Left ventricle myocardium superior (tissue), 1 donor: ENCODE measurements at places on chromosomes 1 and 21.

- no peak for DNase-seq
Measured at GRCh38 chr21:31064803-31065202, 26.5 kb upstream of the KRTAP19-8 start.

DNA sequence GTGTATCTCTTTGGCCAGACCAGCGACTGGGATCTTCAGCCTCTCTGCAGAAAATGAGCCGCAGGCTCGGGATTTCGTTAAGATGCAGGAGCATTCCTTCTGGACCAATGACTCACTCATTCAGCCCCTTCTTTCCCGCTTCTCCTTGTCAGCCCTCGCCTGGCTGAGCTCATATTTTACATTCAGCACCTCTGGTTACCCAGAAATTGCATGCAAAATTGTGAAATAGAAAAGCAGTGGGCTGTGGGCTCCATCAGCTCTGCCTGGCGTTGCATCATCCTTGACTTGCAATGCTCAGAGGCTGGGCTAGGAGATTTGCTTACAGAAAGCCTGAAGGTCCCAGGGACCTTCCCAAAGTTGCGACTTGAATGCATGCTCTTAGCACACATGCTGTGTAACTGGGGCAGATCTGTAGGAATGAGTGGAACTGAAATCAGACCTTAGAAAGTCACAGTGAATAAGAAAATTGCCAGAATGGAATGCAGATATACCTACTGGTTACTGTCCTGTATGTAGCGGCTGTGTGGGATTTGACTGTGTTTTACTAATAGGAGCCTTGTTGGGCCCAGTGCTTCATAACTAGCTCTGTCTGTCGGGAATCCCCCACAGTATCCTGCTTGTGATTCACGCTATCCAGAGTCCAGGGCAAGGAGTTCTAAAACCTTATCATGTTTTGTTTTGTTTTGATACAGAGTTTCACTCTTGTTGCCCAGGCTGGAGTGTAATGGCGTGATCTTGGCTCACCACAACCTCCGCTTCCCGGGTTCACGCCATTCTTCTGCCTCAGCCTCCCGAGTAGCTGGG is 444.8 kb downstream of the KIF26B start:
- DNase-seq: peak; percentile 37

DNA sequence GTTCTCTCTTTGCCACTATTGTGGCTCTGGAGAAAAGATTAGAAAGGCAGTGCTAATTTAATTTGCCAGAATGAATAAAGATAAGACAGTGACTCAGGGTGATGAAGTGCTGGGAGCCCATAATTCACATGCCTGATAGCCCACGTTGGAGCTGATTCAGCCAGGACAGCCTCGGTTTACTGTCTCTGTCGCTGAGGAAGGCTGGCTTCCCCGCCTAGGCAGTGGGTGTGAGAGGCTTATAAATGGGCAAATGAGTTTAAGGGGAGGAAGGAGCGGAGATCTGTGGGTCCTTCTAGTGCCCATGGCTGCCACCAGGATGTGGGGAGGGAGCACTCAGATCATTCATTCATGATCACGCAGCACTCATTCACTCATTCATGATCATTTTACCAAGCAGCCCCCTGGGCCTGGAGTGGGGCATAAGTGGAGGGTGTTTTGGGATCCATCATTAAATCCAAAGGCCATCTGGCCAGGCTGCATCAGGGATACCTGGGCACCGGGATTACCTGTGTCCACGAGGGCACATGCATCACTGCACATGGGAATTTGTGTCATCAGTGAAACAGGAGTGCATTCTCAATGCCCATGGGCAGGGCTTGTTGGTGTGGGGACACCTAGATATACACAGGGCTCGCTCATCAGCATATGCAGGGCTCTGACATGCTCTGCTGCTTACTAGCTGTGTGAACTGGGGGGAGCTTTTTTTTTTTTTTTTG is 315.4 kb downstream of the MATN1 start:
- no peak for DNase-seq

DNA sequence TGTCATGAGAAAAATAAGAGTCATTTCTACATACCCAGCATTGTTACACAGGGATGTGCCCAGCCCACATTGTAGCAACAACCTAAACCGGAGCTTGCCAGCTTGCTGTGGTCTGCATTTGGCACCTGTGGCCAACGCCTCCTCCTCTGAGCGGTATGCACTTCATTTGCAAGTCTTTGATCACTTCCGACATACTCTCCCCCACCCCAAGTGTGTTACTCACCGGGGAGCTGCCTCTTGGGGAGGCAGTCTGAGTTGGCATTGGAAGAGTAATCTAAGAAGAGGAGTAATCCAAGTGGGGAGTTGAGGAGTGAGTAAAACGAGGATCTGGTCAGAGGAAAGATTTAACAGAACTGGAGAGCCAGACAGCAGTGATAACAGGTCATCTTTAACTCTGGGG is 3.8 kb downstream of the BCL9 start:
- DNase-seq: no peak

- DNase-seq: peak; percentile 77
Measured at GRCh38 chr1:33086384-33086850, 5.5 kb downstream of the AZIN2 start.

- no peak for DNase-seq
Measured at GRCh38 chr1:159869607-159870006, 7.2 kb upstream of the VSIG8 start.

DNA sequence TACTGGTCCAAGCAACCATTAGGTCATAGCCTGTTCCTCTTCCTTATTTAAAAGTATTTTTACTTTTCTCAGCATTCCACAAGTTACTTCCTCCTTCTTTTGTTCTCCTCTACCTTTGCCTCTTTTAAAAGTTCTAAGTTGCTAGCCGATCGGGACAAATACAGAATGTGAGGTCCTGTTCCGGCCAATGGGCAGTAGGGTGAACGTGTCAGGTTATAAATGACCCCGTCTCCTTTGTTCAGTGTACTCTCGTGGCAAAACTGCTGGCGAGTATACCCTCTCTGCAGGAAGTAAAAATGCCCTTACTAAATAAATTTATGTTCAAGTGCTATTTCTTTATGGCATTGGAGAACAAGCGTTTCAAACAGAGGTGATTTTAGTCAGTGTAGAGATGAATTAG is 2.5 kb downstream of the ADCY10 start:
- no peak for DNase-seq

- DNase-seq: no peak
Measured at GRCh38 chr1:197424380-197424779, 156.3 kb downstream of the CRB1 start.

GRCh38 chr1:212595787-212596714 is 12.5 kb upstream of the ATF3 start:
- no peak for DNase-seq

DNA sequence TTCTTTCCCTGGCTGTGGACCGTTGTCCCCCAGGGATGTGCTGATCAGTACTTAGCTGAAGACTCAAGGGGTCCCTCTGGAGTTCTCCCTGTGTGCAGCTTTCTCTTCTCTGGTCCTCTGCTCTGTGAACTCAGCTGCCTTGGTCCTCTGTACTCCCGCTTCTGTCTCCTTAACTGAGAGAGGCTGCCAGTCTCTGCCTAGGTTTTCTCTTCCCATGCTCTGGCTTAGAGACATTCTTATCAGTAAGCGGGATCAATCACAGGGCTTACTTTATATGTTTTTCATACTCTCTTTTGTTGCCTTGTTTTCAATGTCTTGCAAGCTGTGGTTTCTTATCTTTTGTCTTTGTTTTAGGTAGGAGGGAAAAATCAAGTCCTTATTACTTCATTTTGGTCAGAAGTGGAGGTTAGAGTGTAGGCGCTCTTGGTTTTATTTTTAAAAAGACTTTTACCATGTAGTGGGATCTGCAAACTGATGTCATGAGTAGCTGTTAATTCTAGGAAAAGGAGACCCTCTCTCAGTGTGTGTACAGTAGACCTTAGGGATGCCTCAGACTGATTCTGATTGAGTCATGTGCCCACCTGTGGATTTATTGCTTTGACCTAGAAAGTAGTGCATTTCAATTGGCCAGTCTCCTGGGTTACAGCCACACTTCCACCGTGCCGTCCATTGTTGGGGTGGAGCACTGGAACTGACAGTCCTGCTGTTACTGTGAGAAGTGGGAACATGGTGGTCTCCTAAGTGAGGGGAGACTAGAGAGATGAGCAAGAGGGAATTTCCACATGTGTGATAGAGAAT is 46.6 kb downstream of the TTC3 start:
- DNase-seq: no peak

- no peak for DNase-seq
Measured at GRCh38 chr1:44636688-44637598, 37.3 kb downstream of the TMEM53 start.

- no peak for DNase-seq
Measured at GRCh38 chr1:104706631-104707147, 957.0 kb downstream of the AMY1C start.

GRCh38 chr1:118636004-118636403 is 352.1 kb downstream of the TBX15 start:
- no peak for DNase-seq

GRCh38 chr1:53024117-53024516 is 37.9 kb upstream of the PODN start:
- no peak for DNase-seq

DNA sequence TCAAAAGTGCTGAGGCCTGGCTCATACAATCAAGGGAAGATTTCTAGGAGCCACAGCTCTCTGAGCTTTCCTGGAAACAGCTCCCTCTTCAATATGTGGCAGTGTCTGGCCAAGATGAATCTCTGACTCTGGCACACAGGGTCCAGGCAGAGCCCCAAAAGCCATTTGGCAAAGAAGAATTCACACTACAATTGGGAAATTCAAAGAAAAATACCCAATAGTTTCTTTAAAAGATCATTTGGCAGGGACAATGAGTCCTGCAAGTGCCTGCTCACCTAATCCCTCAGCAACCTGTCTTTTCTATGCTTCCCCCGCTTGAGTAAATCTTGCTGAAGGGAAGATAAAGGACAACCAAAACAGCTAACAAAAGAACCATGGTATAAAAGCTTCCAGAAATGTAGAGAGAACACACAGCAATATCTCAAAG is 124.6 kb downstream of the TGFBR3 start:
- no peak for DNase-seq

GRCh38 chr1:16189003-16189402 is 23.4 kb downstream of the ARHGEF19 start:
- DNase-seq: no peak

GRCh38 chr1:155006601-155007101 is 4.0 kb downstream of the ZBTB7B start:
- peak; percentile 31 for DNase-seq

DNA sequence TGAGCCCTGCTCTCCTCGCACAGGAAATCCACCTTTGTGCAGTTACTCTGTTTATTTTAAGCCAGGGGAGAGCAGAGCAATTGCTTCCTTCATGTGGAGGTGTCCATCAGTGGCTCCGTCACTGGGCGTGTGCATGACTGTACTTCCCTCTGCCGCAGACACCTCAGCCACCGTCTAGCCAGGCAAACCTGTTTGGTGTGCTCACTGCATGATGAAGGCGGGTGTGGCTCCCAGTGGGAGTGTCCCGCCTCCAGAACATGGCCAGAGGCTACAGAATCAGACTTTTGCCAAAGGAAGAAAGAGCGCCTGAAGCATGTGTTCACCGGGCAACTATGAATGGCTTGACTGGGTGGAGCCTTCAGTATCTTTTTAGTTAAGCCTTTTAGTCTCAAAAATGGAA is 26.1 kb upstream of the LAMC2 start:
- DNase-seq: no peak

DNA sequence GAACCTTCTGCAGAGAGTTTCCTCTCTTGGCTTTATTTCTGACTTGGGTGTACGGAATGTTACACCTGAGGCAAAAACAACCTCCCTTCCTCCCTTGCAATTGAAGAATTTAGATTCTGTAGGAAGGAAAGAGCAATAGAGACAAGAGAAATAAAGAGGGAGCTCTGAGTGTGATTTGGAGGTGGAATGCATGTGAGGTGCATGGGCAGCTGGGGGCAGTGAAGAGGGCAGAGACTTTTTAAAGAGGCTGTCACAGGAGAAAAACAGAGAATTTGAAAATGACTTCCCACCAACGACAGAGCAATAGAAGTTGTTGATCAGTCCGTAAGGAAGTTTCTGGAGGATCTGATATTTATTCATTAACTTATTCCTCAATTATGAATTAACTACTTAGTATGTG is 172.0 kb upstream of the B3GALT2 start:
- DNase-seq: no peak

DNA sequence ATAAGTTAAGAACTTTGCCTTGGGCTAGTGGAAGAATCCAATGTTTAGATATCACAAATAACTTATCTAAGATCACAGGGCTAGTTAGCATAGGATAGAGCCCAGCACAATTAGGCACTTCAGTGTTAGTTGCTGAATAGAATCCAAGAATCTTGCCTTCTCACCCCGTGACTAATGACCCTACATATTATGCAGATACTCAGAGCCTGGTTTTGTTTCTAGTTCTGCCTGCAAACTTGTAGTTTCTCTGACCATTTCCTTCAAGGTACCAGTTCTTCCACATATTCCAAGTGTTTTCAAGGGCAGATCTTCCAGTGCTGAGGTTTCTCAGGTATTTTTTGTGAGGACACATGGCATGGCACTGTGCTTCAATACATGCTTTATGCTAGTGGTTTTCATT is 239.3 kb downstream of the KCNK2 start:
- DNase-seq: no peak

DNA sequence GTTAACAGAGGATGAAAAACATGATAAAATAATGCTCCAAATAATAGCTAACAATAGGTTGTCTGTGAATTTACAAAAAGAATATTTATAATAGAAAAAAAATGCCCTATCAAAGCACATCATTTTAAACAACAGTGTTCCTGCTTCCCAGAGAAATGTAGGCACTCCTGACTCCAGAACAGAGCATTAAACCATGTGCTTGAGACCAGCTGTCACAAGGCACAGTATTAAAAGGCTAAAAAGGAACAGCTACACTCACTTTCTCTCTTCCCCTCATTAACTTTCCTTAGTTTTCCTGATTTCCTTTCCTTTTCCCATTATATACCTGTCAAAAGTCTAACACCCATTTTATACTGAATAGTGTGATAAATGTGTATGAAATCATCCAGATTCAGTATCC is 10.9 kb downstream of the VAV3 start:
- no peak for DNase-seq

DNA sequence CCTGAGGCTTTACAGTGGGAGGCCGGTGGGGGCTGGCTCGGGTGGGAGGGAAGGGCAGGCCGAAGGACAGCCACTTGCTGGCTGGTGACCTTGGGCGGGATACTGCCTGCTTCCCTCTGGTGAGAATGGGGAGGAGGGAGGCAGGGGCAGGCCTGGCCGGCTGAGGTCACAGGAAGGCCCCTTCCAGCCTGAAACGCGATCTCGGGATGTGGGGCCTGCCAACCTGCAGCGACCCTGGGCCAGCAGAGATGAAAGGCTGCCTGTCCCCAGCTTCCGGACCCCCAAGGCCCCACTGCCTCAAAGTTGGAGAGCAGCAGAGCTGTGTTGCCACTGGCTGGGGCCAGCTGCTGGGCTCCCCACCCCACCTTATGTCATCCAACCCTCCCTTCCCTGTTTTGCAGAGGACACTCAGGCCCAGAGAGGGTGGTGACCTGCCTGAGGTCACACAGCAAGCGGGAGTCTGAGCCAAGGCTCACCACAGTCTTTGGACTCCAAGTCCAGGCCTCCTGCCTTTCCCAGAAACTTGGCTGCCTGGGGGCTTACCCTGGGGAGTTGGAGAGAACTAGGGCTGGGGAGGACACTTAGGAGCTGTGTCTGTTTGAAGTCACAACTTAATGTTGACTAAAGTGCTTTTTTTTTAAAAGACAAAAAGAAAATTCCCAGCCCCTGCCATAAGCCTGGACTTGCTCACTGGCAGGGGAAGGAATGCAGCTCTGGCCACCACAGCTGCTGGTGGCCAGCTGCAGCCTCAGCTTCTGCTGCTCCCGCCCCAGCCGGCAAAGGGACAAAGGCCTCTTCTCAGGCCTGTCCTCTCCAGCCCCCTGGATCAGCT is 14.8 kb upstream of the WASF2 start:
- peak; percentile 92 for DNase-seq

GRCh38 chr21:36852293-36852692 is 114.2 kb downstream of the HLCS start:
- no peak for DNase-seq
